Posterior vena cava (tissue), 2 donors: ENCODE measurements at places on chromosomes 7 and 10. TPM values are rescaled to one million over a fixed set of nuclear protein-coding genes. Genes with fewer than 3 reads are reported as not detected.

GRCh38 chr10:101776161-101776817 is 375 bp upstream of the FGF8 start:
- DNase-seq, result peak; percentile 79

- DNase-seq, result no peak
These were observed 173.5 kb downstream of the BMPER start for GRCh38 chr7:34078864-34079263.

DNA sequence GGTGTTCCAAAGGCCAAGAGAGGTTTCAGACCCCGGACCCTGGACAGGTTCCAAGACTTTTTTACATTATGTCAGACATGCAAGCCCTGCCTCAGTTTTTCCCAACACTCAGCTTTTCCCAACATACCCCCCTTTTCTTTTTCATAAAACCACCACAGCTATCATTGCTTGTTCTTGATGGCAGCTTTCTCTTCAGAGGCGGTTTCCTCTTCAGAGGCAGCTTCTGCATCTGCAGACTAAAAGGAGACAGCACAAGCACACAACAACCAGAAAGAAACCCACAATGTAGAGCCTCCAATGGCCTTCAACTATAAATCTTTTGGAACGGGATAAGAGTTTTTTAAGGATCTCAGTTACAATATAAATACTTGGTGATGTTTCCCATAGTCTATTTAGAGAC is 19.3 kb downstream of the GIMAP6 start:
- DNase-seq, result no peak

DNA sequence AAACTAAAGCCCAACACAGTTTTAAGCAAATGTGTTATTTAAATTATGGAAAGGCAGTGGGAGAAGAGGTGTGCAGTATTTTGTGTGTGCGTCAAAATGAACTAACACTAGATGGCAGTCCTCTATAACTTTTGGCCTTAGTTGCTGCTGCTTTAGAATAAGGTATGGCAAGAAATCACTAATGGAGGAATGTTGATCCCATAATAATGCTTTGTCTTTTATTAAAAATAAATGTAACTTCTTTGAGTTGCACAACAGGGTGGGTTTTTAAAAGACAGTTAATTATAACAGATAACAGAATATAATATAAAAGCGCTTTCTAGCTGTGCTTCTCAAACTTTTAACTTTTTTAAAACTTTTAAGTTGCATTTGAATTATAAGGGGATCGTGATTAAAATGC is 56.4 kb downstream of the BBS9 start:
- DNase-seq, result no peak

Gene ADARB2
- not detected for total RNA-seq

Gene MARVELD1
- total RNA-seq, result 87.5 TPM

GRCh38 chr10:51896849-51897248 is 197.5 kb upstream of the CSTF2T start:
- DNase-seq, result no peak

DNA sequence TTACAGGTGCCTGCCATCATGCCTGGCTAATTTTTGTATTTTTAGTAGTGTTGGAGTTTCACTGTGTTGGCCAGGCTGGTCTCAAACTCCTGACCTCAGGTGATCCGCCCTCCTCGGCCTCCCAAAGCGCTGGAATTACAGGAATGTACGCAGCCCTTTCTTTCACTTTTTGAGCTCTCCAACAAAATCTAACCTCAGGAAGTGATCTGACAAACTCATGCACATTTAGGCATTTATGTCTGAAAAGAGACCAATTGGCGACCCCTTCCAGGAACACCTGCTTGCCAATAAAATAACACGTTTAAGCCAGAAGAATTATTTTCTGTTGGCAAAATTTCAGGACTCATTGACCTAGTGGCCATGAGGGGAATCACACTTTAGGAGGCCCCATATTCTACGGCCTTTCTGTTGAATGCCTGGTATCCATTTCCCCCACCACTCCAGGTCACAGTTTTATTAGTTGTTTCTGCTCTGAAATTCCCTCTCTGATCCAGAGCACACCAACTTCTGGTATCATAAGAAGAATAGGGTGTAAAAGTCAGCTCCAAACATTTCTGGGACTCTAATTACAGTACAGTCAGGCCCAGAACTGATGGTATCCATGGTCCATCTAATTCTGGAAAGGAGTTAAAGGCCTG is 65.8 kb upstream of the FRMD4A start:
- no peak for DNase-seq

DNA sequence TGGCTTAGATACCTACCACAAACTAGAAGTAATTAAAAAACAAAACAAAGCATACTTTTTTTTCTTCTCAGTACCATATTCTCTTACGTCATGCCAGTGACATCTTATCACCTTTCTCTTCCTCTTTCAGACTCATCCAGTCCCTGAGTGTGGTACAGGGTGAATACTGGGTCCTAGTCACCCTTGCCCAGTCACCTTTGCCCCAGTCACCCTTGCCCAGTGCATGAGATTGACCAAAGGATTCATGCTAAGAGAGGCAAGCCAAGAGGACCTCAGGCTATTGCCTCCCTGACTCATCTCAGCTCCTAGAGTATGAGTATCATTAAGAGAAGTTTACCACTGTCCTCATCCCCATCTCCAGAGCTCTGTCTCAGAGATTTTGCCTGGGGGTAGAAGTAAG is 10.0 kb upstream of the TSPAN12 start:
- DNase-seq, result no peak

DNA sequence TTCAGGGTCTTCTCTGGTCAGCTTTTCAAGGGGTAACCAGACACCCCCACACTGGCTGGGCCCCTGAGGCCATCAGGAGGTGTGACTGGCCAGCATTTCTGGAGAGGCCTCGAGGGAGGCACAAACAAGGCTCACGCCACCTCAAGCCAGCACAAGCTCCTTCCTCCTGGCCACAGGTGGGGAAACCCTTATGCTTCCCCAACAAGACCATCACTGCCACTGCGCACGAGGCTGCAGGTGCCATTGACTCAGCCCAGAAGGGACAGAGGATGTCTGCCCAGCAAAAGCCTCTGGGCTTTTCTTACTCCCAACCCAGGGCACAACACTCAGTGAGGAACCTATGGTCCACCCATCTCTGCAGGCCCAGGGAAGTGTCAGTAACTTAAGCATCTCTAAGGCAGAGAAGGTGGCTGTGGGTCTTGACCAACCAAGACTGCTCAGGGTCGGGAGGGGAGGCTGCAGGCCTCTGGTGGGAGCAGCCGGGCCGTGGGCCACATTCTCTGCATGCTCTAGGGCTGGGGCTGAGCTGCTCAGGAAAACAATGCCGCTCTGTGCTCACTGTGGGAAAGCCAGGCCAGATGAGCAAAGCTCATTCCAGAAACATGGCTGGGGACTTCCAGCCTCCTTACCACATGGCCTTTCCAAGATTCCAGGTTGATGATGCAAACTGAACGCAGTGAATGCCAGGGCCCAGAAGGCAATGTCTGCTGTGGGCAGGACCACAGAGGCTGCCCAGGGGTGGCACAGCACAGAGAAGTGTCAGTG is 24.2 kb upstream of the RASSF4 start:
- no peak for DNase-seq

Gene OR2A7
- total RNA-seq, result 1.4 TPM

Gene AEBP1
- 919 TPM for total RNA-seq

Gene CLDN15
- total RNA-seq, result 5.1 TPM

GRCh38 chr7:91039033-91039432 is 225.2 kb upstream of the FZD1 start:
- DNase-seq, result no peak

DNA sequence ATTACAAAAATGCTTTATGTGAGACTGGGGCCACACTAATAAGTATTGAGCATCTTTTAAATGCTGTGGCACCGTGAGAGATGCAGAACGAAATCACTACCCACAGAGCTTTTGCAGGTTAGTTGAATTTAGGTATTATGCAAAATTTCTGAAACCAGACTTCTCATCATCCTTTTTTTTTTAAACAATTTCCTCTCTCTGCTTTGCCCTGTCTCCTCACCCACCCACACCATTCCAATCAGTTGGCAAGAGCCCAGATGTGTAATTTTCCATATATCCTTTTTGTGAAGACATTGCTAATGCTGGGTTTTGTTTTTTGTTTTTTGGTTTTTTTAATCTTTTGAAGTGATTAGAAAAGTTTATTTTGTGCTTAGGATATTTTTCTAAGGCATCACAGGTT is 1.1 kb downstream of the YAE1 start:
- DNase-seq, result no peak

- DNase-seq, result no peak
These were observed 152.9 kb downstream of the CELF2 start for GRCh38 chr10:11170574-11170973.

DNA sequence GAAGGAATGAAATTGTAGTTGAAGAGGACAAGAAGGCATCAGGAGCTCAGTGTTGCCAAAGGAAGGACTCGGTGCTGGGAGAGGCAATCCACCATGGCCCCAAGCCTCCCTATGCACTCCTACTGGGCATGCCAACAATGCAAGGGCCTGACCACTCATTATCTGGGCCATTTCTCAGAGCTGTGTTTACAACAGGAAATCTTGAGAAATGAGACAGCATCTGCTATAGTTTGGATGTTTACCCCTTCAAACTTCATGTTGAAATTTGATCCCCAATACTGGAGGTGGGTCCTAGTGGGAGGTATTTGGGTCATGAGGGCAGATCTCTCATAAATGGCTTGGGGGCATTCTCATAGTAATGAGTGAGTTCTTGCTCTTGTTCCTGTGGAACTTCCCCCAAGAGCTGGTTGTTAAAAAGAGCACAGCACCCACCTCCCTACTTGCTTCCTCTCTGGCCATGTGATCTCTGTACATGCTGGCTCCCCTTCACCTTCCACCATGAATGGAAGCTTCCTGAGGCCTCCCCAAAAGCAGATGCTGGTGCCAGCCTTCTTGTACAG is 50.8 kb upstream of the AOAH start:
- no peak for DNase-seq

DNA sequence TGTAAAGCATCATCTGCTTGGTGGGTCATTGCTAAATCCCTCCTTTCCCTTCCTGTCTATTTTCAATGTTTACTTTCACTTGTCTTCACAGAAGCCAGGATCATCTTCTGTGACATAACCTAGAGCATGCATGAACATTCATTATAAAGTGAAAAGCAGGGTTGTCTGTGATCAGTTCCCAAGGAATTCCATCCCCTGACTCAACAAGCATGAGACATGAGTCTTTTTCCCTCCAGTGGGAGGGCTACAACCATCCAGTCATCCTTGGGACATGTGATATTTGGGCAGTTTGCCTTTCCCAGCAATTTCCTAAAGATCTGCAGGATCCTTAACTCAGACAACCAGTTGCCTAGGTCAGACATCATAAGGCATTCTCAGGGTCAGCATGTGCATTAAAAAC is 166.3 kb upstream of the TMEM196 start:
- DNase-seq, result no peak

- DNase-seq, result no peak
These were observed 71.6 kb downstream of the ZRANB1 start for GRCh38 chr10:125013529-125013872.

Gene TSPAN15
- total RNA-seq, result 45.6 TPM

Gene ARPC1A
- total RNA-seq, result 85.5 TPM

DNA sequence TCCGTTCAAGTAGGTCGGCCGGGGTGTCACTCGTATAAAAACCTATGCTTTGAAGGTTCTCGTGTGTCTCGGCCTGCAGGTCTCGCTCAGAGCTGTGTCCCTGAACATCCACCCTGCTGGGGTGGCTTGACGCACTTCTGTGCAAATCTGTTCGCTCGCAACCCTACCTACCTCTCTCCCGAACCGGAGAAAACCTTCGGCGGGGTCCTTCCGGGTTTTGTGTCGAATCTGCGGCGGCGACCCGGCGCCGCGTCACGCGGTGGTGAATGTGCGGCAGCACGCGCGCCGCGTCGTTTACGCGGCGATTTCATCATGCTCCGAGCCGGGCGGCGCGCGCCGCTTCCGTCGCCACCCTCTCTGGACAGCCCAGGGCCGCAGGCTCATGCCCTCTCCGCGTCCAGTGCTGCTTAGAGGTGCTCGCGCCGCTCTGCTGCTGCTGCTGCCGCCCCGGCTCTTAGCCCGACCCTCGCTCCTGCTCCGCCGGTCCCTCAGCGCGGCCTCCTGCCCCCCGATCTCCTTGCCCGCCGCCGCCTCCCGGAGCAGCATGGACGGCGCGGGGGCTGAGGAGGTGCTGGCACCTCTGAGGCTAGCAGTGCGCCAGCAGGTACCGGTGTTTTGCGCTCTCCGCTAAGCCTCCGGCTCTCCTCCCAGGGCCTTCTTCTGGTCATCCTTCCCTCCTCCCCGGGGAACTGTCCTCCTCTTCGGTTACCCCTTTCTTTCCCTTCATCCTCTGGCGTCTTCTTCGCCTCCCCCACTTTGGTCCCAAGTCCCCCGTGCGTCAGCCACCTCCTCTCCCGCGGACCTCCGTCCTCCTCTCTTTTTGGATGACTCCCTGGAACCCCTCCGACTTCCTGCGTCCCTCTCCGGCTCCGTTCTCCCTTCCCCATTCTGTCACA is at the start of gene GARS1:
GARS1 (plus strand) TSS at position 339 of the 896 bp plus-strand sequence; CDS start at position 383, 44 bp downstream.
- DNase-seq, result peak; percentile 97

DNA sequence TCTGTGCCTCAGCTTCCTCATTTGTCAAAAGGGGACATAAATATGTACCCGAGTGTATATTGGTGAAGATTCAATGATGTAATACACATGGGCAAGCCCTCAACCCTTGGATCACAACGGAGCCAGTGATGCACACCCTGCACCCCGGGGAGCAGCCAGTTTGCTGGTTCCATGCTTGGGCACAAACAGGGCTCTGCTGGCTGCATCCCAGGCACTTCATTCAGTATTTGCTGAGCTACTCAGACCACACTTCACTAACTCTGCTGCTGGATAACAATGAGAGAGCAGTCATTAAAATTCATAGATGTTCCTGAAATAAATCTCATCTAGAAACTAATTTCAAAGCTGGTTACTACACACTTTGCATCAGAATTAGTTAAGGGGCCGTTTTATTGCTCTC is 72.0 kb downstream of the SCRN1 start:
- no peak for DNase-seq

- DNase-seq, result no peak
These were observed 80.9 kb downstream of the LRMDA start for GRCh38 chr10:75512203-75512933.

Gene CCL24
- total RNA-seq, result not detected

Gene DCLRE1A
- 5.0 TPM for total RNA-seq

- DNase-seq, result no peak
These were observed 154.8 kb downstream of the RAPGEF5 start for GRCh38 chr7:22202141-22202540.

Gene DLG5
- 34.4 TPM for total RNA-seq
